HFFc6 (cell line): ENCODE measurements at places on chromosomes 4 and X.

DNA sequence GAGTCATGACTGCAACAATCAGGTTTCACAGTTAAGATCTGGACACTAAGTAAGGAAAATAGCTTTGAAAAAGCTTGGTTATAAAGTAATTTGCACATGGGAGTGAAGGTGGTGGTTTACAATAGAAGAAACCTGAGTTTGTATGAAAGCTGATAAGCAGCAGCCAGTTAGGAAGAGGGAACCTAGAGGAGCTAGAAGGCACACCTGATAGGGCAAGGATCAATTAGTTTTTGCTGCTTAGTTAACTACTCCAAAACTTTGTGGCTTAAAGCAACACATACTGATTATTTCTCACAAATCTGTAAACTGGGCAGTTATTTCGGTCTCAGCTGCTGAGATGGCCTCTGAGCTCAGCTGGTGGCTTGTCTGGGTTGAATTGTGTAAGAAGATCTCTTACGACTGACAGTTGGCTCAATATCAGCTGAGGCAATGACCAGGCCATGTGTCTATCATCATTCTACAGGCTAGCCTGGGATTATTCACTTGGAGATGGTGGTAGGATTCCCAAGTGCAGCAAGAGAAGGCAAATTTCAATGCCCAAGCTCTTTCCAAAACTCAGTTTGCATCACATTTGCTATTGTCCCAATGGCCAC lies 255.0 kb upstream of the PITX2 start:
- DNase-seq = no peak

DNA sequence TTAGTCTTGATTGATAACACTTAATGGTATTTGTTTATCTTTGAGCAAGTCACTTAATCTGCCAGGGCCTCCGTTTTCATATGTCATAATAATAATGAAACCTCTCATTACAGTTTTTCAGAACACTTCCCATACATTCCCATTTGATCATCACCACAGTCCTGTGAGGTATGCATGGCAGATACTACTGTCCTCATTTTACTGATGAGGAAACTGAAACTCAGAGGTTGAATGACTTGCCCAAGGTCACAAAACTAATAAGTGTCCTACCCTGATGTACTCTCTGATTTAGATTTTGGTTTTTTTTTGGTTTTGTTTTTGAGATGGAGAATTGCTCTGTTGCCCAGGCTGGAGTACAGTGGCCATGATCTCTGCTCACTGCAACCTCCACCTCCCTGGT lies 25.7 kb downstream of the ZFX start:
- DNase-seq = no peak

GRCh38 chr4:52423967-52424366 lies 235.1 kb downstream of the USP46 start:
- DNase-seq = no peak

DNA sequence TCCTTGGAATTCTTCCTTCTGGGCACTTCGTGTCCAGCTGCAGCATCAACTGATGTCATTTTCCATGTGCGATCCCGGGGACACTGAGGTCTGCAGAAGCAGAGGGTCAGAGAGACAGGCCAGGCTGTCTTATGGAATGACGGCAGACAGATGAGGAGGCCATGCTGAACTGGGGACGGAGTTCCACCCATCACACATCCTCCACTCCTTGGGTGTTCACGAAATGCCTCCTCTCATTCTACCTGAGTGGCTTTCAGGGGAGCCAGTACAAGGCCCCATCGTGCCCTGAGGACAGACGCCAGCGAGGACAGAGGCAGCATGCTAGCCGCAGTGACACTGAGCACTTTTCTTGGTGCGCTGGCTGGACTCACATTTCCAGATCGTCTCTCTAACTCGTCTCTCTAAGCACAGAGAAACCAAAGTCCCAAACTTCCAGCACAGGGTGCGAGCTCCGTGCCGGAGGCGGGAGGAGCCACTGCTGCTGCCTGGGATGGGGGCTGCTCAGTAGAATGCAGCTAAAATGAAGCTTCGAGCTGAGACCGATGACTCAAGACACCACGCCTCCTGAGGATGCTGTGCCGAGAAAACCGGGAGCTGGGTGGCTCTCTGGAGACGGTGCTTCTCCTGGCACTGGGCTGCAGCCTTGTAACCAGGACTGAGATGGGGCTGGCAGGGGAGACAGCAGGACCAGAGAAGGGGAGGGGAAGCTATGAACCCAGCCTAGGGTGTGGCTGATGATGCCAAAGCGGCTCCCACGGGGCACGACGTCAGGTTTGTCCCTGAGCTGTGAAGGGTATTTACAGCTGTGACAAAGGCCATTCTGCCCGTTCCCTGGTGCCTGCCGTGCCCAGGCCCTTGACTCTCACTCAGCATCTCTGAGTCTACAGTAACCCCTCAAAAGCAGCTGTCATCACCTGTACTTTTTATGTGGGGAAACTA lies 8.2 kb downstream of the ABLIM2 start:
- no peak for DNase-seq

GRCh38 chrX:37746218-37746941 lies 33.5 kb upstream of the CYBB start:
- DNase-seq = no peak

DNA sequence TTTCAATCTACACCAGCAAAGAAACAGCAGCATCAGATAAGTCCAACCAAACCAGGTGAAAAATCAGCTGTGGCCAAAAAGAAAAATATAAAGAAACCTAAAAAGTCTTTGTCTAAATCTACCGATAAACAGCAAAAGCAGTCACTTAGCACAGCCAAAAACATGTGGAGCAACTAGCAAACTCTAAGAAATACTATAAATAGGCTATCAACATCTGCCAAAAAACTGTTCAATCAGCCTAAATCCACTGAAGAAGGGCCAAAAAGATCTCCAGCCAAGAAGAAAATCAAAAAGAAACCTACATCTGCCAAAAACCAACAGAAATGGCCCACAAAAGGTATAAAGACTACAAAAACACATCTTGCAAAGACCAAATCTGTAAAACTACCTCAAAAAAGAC lies 36.7 kb upstream of the CABS1 start:
- no peak for DNase-seq

DNA sequence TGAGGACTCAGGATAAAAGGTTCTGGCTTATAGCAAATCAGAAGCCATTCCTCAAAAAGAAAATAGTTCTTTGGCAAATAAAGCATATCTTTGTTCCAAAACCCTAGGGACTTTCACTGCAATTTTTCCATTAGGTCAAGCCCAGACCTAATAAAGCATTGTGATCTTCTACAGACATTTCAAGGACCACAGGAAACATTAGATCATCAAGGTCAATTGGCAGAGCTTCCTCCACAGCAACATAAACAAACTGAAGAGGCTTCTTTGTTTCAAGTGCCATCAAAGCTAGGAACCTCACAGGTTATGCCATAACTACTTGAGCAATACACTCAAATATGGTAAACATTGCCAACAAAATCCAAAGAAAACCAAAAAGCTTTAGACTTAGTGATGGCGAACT lies 144.9 kb downstream of the ANXA5 start:
- no peak for DNase-seq

DNA sequence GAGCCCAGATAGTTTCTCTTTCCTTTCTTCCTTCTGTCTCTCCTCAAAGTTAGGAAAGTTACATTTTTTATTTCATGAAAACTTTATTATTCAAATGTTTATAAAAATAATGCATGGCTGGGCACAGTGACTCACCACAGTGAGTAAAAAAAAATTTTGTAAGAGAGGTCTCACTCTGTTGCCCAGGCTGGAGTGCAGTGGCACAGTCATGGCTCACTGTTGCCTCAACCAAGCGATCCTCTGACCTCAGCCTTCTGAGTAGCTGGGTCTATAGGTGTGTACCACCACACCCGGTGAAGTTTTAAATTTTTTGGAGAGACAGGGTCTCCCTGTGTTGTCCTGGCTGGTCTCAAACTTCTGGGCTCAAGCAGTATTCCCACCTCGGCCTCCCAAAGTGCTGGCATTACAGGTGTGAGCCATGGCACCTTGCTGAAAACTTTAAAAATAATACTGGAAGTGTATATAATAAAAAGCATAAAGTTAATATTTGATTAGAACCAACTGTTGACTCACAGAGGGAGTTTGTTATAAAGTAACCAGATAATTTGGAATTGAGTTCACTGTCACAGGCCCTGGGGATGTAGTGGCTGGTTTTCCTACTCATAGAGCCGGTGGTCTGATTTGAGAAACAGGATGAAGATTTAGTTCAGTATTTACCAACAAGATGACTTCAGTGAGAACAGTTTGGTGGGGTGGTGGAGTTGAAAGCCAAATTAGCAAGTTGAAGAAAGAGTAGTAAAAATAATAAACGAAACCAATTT lies 18.0 kb downstream of the CMC4 start:
- DNase-seq = no peak

DNA sequence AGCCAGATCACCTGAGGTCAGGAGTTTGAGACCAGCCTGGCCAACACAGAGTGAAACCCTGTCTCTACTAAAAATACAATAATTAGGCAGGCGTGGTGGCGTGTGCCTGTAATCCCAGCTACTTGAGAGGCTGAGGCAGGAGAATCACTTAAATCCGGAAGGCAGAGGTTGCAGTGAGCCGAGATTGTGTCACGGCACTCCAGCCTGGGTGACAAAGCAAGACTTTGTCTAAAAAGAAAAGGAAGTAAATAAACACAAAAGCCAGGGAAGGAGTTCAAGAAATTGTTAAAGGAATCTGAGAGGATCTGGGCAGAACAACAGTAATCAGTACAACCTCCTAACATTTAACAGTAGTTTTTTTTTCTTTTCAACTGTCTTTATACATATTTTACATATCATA lies 48.7 kb upstream of the ARHGEF6 start:
- DNase-seq = no peak

DNA sequence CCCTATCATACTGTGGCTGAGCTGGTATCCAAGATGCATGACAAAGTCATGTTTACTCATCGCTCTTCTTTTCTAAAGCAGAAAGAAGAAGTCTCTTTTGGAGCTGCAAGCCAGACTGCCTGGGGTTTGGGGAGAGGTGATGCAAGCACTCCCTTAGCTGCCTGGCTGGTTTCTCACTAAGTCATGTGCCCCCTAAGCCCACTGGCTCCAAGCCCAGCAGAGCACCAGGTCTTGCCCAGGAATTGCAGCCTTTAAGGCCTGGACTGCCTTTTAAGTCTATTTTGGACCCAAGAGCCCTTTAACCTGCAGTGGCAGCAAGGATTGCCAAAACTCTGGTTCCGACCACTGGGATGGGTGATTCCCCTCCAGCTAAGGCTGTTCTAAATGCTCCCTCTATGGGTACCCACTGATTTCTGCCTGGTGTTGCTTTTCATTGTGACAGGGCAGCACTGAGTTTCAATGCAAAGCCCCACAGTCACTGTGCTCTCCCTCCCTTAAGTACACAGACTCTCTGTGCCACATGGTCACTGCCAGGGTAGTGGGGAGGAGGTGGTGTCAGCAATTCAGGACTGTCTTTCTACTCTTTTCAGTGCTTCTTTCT lies 548.6 kb downstream of the TLL1 start:
- DNase-seq = peak; percentile 64

GRCh38 chrX:67334323-67334722 lies 209.5 kb upstream of the AR start:
- no peak for DNase-seq

GRCh38 chr4:111502626-111503025 lies 642.6 kb upstream of the FAM241A start:
- DNase-seq = no peak

GRCh38 chr4:168451744-168452390 lies 28.4 kb downstream of the DDX60L start:
- peak; percentile 60 for DNase-seq

- DNase-seq = peak; percentile 11
Observed at GRCh38 chrX:38313190-38313589, 14.1 kb downstream of the RPGR start.

DNA sequence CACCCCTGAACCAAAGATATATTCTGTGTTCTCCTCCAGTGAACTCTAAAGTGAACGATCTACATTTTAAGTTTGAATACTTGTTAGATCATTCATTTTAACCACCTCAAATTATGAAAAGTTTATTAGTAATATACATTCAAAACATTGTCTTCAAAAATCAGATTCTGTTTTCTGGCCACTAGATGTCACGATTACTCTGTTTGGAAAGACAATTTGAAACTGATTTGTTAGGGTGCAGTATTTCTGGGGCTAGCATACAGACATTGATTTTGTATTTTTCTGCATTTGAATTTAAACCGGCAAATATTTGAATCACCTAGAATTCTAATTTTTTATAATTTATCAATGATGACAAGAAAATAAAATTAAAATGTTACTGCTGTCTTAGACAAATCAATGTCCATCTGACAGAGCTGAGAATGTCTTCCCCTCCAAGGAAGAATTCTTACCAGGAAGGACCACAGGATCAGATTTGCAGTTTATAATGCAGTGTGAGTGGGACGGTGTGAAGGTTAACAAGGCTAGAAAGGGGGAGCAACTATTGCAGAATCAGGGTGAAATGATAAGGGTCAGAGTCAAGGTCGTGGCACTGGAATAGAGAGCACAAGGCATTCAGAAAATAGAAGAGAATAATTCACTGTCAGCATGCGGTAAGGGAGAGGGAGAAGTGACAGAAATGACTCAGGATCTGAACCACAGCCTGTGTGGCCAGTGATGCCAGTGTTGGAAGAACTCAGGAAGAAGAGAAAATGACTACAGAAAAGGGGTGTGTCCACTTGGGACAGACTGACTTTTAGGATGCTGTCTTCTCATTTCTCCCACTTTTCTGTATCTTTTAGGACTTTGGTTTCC lies 91.6 kb downstream of the ANXA10 start:
- peak; percentile 50 for DNase-seq

GRCh38 chr4:101345596-101346350 lies 1.6 kb downstream of the PPP3CA start:
- DNase-seq = peak; percentile 36
